ENCODE measurements at places on chromosomes 12 and 14.

DNA sequence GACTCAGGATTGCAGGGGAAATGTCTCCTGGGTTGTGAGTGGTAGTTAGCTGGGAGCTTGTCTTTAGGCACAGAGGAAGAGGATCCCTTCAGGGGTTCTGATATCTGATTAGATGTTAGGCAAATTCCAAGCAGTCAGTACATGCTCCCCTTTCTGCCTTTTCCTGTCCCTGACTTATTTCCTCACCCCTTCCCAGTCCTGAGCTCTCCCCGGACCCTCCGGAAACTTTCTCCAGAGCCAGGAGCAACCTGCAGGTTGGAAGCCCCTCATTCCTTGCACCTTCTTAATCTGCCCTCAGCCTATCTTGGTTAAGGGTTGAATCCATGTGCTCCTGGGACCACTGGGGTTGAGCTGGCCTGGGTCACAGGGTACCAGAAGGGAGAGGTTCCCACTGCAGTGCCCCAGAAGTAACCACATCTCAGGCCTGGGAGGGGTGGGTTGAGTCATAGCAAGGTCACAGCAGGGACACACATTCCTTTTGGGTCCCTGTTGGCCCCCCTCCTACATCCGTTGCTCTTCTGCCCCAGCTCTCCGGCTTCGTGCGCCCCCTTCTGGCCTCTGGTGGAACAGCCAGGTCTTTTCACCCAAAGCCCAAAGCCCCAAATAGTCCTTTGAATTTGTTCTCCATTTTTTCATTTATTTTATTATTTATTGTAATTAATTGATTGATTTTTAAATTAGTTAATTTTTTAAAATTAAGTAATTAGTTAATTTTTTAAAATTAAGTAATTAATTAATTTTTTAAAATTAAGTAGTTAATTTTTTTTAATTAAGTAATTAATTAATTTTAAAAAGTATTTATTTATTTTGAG is 1.8 kb downstream of the IGFBP6 start:
- DNase-seq, result peak; percentile 51

DNA sequence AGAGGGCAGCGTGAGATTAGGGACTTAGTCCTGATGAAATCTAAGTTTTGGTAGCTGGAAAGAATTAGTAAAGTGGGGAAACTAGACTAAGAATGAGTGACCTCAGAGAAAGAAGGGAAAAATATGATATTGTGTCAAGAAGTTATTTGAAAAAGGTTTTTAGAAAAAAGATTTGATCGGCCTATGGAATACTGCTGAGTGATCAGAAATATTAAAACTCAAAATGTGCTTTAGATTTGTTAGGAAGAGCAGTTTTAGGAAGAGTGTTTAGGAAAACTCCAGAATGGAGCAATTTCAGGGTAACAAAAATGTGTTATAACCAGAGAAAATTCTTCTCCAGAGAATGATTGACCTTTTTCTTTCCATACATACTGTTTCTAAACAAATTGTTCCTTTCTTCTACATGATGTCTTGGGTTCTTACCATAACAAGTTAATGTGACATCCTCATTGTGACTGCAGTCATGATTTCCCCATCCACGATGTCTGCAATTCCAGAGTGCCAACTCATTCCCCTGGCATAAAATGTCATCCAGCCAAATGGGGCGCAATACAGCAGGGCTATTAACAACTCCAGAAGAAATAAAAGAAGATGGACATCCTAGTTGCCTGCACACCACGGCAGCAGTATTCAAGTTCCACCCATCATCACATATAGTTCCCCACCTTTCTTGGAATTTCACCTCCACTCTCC is 11.8 kb downstream of the CD163L1 start:
- no peak for DNase-seq

- DNase-seq, result no peak
Observed at GRCh38 chr12:47825173-47825639, 5.5 kb upstream of the HDAC7 start.

GRCh38 chr12:48947727-48948126 is 9.6 kb downstream of the ARF3 start:
- no peak for DNase-seq

- DNase-seq, result no peak
Observed at GRCh38 chr12:88578276-88579160, 1.8 kb downstream of the KITLG start.

- no peak for DNase-seq
Observed at GRCh38 chr12:86414201-86414600, 158.0 kb upstream of the MGAT4C start.

- DNase-seq, result peak; percentile 69
Observed at GRCh38 chr14:100317912-100318808, 5.0 kb upstream of the SLC25A47 start.

- no peak for DNase-seq
Observed at GRCh38 chr14:57970175-57970574, 104.3 kb upstream of the SLC35F4 start.

- DNase-seq, result no peak
Observed at GRCh38 chr12:116604951-116605641, 45.9 kb downstream of the MAP1LC3B2 start.

- no peak for DNase-seq
Observed at GRCh38 chr12:64836856-64837255, 12.4 kb downstream of the TBC1D30 start.

DNA sequence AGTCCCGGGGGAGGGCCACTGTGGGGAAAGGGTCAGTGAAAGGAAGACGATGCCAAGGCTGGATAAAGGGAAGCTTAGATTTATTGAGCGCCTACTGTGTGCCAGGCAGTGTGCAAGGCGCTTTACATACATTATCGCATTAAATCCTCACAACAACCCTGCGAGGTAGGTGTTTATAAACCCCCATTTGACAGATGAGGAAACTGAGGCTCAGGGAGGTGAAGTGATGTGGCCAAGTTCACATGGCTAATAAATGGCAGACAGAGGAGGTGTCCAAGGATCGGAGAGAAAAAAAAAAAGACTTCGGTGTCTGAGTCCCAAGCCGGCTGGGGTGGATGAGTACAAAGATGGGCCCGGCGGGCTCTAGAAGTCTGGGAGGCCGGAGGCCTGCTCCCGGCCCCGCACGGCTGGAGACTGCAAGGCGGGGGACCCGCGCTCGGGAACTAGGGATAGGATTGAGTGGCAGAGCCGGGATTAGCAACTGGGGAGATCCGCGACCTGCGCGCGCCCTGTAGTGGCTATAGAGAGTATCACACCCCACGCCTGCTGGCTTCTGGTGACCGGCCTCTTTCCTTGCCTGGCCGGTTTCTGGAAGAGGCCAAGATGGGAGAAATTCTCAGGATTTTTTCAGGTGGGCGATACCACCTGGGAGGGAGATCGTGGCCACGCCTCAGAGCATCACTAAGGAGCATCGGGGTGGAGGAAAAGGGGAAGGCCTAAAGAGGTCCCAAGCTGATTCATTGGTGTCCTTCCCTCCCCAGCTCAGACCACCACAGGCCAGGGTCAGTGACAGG is 3.9 kb downstream of the DDN start:
- no peak for DNase-seq

DNA sequence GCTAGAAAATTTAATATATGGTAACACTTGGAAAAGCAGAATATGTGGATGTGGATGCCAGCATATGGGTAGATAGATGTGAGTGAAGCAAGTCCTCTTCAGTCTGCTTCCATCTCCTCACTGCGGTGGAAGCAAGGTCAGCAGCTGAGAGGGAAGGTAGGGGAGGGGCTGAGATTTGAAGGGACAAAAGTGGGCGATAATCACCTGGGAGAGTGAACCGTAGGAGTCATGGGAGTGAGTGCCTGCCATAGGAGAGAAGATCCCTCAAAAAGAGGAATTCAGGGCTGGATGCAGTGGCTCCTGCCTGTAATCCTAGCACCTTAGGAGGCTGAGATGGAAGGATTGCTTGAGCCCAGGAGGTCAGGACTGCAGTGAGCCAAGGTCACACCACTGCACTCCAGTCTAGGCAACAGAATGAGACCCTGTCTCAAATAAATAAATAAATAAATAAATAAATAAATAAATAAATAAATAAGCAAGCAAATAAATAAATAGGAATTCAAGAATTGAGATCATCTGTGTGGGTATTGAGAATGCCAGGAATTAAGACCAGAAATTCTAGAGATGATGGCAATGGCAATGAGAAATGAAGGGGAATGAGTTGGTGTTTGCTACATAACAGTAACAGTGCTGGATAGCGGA is 123.4 kb downstream of the BICD1 start:
- DNase-seq, result no peak

DNA sequence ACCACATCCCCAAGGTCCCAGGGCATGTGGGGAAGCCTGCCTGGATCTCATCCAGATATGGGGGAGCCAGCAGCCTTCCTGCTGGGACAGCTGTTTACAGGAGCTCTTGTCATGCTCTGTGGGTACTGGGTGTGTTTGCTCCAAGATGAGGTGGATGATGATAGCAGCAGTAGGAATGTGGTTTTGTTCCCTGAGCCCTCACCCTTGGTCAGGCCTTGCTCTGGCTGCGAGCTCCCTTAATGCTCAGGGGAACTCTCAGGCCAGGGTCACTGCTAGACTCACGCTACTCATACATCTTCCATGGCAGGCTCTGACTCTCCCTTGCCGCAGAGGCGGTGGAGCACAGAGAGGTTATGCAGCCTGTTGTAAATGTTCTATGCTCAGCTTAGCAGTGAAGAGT is 990.3 kb downstream of the AACS start:
- no peak for DNase-seq

DNA sequence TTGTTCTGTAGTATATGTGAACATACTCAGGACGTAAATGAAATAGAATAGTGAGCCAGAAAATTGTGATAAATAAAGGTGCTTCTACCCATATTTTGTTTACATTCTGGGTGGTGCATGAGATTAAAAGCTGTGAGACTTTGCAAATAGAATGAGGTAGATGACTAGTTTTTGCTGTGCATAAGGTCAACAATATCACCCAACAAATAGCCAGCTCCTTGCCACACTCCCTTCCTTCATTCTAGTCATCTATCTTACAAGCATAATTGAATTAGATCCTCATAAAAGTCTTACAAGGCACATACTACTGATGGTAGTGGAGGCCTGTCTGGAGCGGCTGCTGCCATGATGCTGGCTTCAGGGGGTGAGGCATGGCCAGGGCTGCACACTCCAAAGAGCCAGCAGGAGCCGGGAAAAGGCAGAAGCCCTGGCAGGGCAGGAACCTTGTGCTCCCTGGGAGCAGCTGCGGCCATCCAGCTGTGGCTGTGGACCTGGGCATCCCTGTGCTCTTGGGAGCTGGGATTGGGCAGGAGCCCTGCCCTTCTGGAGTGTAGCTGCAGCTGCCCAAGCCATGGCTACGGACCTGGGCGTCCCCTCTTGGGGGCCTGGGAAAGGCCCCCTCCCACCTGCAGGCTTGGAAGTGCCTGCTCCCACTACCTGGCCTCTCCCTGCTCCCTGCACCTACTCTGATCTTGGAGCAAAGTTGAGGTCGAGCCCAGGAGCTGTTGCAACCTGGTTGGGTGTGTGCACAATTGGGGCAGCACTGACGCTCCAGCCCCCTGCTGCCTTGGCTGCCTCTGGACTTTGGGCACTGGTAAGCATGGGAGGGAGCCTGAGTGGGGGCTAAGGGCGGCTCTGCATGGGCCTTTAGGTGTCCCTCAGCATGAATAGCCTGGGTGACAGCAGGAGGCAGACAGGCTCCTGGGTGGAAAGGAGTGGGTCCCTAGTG is 112.8 kb downstream of the DACT1 start:
- DNase-seq, result no peak

DNA sequence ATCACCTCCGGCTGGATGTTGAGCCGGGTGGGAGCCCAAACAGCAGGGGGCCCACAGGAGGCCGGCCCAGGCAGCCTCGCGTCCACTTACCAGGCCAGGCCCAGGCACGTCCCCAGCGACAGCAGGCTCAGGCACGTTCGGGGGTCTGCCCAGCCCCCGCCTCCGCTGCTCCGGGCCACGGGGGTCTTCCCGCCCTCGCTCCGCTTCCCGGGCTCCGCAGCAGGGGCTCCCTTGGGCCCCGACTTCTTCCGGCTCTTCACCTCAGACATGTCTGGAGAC is 216 bp downstream of the IKBIP start:
- no peak for DNase-seq

DNA sequence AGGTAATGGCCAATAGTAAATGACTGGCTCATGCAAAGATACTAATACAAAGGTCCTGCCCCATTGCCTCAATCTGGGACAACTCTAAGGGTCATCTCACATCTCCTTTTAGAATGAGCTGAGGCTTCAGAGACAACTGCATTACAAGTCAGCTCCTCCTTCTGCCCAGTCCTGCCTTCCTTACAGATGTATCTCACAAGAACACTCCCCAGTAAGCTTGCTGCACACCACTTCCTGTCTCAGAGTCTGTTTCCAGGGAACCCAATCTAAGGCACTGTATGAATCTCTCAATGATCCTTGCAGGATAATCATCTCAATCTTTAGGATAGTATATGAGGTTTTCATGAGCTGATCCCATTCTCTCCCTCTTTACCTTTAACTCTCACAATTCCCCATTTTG is 57.8 kb upstream of the ZDHHC17 start:
- DNase-seq, result no peak

- DNase-seq, result no peak
Observed at GRCh38 chr12:70247653-70248199, 4.5 kb downstream of the CNOT2 start.

- DNase-seq, result no peak
Observed at GRCh38 chr12:70648191-70648590, 11.0 kb upstream of the PTPRB start.

DNA sequence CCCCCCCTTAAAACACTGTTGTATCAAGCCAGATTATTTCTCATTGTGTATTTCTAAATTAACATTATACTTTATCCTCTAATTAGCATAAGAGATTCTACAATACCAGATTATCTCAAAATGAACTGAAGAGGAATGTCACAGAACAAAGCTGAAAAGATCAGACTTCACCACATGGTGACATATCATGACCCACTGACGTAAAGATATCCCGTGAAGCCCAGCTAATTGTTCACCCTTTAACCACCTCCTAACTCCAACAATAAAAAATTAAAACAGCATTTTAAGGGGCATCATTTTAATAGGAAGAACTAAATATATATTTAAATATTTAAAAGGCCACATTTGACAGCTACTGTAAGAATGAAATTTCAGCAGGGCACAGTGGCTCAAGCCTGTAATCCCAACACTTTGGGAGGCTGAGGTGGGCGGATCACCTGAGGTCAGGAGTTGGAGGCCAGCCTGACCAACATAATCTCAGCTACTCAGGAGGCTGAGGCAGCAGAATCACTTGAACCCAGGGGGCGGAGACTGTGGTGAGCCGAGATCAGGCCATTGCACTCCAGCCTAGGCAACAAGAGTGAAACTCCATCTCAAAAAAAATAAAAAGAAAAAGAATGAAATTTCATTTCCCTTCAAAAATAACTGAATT is 29.0 kb downstream of the CDK17 start:
- DNase-seq, result no peak

GRCh38 chr12:19922717-19923116 is 445.6 kb upstream of the PDE3A start:
- DNase-seq, result no peak

DNA sequence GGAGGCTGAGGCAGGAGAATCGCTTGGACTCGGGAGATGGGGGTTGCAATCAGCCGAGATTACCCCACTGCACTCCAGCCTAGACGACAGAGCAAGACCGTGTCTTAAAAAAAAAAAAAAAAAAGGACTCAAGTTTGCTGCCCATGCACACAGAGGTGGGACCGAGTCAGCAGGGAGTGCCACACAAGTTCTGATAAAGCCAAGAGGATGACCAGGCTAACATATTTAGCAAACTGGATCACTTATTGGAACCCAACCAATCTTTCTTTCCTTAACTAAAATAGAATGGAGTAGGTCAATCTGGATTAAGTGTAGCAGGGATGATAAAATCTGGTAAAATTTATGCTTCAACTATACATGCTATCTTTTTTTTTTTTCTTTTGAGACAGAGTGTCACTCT is 190.4 kb upstream of the FOXN3 start:
- DNase-seq, result no peak

All from GM18507 (cell line).